ENCODE measurements at places on chromosomes 4 and X.

DNA sequence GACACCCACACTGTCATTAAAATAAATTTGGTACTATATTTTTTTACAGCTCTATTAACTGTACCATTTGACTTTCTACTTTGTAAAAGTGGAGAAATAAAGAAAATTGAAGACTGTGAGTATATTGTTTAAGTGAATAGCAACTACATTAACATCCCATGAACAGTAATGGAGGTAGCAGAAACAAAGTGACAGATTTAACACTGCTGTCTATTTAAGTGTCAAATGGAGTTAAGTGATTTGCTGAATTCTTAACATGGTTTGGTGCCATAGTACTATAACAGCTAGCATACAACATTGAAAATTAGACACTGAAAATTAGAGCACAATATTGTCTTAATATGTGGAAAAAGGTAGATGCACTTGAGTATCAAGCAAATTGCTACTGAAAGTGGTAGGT is 76.2 kb downstream of the C4orf33 start:
- DNase-seq = no peak

DNA sequence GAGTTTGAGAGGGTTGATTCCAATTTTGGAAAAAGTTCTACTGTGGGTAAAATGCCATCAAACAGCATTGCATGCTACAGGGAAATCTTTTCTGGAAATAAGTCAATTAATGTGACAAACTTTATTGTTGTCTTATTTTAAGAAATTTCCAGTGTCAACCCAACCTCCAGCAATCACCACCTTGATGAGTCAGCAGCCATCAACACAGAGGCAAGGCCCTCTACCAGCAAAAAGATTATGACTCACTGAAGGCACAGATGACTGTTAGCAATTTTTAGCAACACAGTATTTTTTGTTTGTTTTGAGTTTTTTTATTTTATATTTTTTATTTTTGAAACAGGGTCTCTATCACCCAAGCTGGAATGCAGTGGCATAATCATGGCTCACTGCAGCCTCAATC is 165.4 kb upstream of the C1QTNF7 start:
- DNase-seq = no peak

DNA sequence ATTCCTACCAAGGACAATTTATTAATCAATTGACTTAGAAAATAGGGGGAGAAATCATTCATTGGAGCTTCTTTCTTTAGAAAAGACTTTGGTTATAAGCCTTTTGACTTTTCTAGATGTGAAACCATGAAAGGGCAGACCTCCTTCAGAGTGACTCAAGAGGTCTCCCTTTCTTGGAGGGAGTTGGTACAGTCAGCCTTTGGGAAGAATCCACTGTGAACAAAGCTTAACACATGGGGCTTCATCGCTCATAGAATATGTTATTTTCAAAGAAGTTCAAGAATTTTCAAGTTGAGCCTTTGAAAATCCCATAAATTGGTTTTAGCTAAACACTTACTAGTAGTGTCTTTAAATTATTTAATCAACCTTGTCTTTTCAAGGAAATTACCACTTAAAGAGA is 28.0 kb downstream of the RIPPLY1 start:
- DNase-seq = no peak

DNA sequence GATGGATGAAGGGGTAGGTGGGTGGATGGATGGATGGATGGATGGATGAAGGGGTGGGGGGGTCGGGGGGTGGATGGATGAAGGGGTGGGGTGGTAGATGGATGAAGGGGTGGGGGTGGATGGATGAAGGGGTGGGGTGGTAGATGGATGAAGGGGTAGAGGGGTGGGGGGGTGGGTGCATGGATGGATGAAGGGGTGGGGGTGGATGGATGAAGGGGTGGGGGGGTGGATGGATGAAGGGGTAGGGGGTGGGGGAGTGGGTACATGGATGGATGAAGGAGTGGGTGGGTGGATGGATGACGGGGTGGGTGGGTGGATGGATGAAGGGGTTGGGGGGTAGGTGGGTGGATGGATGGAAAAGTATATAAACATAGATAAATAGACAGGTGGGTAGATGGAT is 74.2 kb downstream of the PRKX start:
- DNase-seq = no peak

- DNase-seq = no peak
These were observed 929 bp downstream of the ZBTB33 start for GRCh38 chrX:120251471-120252011.

GRCh38 chr4:13872155-13872554 is 244.6 kb upstream of the BOD1L1 start:
- no peak for DNase-seq

- no peak for DNase-seq
These were observed 5.1 kb upstream of the MYOZ2 start for GRCh38 chr4:119130365-119131065.

GRCh38 chrX:46627062-46627461 is 53.5 kb downstream of the CHST7 start:
- DNase-seq = no peak

DNA sequence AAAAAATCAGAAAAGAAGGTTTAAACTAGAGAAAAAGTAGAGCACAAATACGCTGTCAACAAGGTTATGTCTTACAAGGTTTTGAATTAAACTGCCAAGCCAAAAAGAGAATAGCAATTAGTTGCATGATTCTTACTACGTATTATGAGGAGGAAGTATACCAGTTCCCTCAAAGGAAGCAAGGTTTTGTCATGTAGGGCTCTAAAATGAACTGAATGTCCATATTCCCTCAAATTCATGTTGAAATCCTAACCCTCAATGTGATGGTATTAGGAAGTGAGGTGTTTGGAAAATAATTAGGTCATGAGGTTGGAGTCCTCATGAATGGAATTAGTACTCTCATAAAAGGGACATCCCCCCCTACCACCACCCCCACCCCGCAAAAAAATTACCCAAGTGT is 201.0 kb downstream of the FBXW7 start:
- DNase-seq = no peak

DNA sequence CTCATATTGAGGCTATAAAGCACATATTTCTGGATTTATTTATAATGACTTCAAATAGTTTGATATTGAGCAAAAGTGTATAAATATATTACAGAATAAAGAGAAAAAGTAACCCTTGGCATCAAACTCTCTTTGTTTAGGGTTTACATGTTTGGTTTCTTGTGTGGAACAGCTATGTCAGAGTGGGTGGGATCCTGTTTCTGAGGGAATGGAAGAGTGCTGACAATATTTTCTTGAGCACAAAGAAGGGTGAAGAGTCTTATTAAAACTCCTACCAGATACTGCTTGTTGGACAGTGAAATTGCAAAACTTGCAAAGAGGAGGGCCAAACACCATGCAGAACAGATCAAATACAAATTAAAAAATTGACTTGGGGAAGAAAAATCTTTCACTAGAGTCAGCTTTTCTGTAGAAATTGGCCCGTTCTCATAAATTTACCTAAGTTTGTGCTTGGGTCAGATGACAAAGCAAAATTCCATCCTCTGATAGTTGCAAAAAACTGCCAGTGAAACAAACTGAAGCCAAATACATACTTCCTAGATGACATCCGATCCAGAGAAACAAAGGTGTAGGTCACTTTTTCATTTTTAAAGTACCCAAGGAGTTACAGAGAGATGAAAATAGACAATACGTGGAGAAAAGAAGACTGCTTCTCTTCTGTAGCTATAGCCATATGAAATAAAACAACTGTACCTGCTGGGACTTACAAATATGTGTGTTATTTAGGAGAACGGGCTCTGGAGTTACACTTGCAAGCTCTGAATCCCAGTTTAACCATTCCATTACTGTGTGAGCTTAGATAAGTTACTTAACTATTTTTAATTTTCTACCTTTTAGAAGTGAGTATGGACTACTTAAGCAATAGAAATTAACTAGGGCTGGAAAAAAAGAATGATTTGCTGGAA is 133.3 kb downstream of the MAML3 start:
- no peak for DNase-seq

GRCh38 chr4:157818946-157819692 is 353.7 kb downstream of the GASK1B start:
- no peak for DNase-seq

GRCh38 chr4:100889898-100890297 is 372.1 kb upstream of the EMCN start:
- no peak for DNase-seq

DNA sequence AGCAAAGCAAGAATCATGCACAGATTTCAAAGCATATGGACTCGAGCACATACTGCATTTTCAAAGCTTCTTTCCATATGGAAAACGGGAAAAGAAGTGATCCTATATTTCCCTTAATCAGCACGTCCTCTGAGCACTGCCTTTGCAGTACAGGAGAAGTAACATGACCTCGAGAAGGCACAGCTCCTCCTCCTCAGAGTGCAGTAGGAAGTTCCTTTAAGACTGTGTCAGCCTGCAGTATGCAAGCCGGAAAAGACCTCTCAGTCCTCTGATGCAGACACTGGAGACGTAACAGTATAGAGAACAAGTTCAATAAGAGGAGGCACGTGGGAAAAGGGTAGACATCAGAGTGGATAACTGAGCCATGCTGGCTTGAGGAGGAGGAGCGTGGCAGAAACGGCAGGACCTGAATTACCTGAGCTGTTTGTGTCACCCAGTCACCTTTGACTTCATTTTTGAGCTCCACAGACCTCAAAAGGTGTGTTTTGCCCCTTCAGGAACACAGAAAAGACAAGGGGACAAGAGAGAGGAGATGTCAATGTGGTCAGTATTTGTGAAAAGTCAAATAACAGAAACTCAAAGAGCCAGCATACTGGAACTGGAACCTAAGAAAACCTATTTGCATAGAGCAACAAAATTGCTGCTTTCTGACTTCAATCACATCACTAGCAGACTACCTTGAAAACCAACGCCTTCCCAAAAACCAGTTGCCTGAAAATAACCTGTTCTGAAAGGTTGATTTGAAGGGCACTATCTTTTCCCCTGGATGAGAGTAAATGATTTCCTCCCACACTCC is 20.8 kb downstream of the IRF2 start:
- no peak for DNase-seq

GRCh38 chrX:17738737-17739535 is 1.6 kb downstream of the SCML1 start:
- DNase-seq = no peak

GRCh38 chrX:79153348-79153747 is 8.9 kb downstream of the GPR174 start:
- no peak for DNase-seq

GRCh38 chr4:2813446-2814405 is 20.8 kb downstream of the SH3BP2 start:
- DNase-seq = no peak

- no peak for DNase-seq
These were observed 16.0 kb downstream of the AMELX start for GRCh38 chrX:11309220-11309619.

DNA sequence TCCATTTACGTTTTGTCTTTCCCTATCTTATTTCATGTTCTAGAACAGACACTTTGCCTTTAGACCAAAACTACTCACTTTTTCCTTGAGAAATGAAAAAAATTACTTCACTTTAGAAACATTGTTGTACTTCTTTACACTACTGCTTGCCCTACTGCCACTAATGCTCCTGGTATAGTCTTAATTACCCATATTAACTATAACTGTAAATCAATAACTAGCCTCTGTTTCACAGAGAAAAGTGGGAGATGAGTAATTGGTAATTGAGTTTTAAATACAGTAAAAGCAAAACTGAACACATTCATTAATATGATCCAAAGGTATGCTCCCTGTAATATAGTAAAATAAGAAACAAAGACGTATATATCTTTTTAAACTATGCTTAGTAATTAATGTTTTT is 111.1 kb upstream of the JADE1 start:
- DNase-seq = no peak

- DNase-seq = no peak
These were observed 562.4 kb upstream of the ZFP42 start for GRCh38 chr4:187433141-187433540.

- DNase-seq = no peak
These were observed 60.4 kb downstream of the SORCS2 start for GRCh38 chr4:7252510-7253340.

- no peak for DNase-seq
These were observed 62.3 kb upstream of the PAGE3 start for GRCh38 chrX:55326985-55327384.

- DNase-seq = no peak
These were observed 73.2 kb upstream of the AMOT start for GRCh38 chrX:112913807-112914206.

DNA sequence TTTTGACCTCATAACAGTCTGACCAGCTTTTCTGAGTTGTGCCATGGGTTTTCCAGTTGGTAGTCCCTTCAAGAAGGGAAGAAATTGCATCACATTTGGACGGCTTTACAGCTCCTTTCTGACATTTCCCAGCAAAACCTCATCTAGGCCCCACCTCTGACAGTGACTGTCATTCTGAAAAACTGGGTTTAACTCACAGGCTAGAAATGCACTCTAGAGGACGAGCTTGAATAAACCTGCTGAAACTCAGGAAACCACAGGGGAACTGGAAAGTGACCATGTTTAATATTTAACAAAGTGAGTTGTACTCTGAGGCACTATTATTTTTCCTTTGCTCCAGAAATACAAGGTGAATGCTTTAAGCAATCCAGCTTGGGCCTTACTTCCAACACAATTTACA is 434.3 kb upstream of the RASGEF1B start:
- no peak for DNase-seq
